ENCODE measurements at places on chromosomes 1 and 21.
A peak's percentile ranks its signal among the peaks of the same experiment; 100 is the strongest.

GRCh38 chr1:9417695-9418094 is 121.6 kb upstream of the SLC25A33 start:
- peak; percentile 71 for DNase-seq

DNA sequence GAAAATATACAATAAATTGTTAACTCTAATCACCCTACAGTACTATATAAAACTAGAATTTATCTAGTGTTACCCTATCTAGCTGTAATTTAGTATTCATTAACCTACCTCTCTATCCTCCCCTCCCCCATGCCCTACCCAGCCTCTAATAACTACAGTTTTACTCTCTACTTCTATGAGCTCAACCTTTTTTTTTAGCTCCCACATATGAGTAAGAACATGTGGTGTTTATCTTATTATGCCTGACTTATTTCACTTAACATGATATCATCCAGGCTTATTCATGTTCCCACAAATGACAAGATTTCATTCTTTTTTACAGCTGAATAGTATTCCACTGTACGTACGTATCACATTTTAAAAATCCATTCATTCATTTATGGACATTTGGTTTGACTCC is 46.0 kb upstream of the WARS2 start:
- DNase-seq, result no peak

GRCh38 chr1:232974971-232975370 is 24.6 kb downstream of the NTPCR start:
- no peak for DNase-seq

- DNase-seq, result no peak
Observed at GRCh38 chr1:59903141-59903754, 23.3 kb downstream of the CYP2J2 start.

DNA sequence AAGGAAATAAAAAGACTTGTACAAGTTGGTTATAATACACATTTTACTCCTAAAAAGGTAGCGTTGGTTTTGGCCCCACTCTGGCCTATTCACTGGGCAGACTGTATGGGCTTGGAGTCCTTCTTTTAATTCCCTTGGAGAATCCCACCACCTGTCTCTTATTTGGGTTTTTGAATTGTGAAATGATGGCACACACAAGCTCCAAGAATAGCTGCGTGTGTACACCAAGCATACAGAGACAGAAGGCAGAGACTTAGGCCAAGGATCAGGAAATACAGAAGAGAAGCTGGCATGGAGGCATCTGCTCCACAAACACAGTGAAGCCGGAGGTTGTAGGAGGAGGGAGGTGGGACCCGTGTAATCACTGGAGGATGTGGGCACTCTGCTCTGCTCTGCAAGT is 29.1 kb downstream of the DDR2 start:
- DNase-seq, result no peak

- no peak for DNase-seq
Observed at GRCh38 chr1:226034482-226034881, 28.0 kb upstream of the H3-3A start.

DNA sequence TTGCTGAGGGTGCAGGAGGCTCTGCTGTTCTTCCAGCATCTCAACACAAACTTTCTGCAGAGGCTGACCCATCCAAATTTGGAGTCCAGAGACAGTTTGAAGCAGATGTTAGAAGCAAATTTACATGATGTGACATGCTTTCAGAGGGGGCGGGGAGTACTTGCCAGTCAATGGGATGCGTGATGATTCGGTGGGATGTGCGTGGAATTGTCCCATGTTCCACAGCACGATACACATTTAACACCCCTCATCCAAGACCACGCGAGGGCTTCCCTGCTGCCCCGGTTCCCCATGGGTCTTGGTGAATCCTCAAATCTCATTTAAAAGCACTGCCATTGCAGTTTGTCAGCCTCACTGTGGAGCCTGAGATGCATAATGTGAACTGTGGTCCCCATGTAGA is 78.6 kb upstream of the TLR5 start:
- peak; percentile 19 for DNase-seq

DNA sequence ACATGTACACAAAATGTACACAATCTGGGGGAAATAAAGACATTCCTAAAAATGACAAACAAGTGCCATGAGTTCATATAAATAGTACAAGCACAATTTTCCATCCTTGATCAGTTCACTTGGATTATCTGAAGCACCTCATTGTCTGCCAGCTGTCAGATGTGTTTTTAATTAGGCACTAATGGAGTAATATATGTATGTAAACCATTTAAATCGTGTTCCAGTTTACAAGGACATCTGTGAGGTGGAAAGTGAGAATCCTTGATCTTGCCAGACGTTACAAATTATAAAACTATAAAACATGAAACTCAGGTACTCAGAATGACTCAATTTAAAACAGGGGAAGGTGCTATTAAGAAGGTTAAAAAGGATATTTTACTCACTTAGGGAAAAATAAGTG is 1312.2 kb downstream of the PLA2G4A start:
- no peak for DNase-seq

GRCh38 chr1:200346700-200347099 is 63.1 kb downstream of the ZNF281 start:
- DNase-seq, result no peak

GRCh38 chr1:155978325-155978972 is at the start of gene ARHGEF2:
ARHGEF2 (minus strand) TSS chr1:155978547; CDS start chr1:155978427, 120 bp downstream.
- peak; percentile 92 for DNase-seq

DNA sequence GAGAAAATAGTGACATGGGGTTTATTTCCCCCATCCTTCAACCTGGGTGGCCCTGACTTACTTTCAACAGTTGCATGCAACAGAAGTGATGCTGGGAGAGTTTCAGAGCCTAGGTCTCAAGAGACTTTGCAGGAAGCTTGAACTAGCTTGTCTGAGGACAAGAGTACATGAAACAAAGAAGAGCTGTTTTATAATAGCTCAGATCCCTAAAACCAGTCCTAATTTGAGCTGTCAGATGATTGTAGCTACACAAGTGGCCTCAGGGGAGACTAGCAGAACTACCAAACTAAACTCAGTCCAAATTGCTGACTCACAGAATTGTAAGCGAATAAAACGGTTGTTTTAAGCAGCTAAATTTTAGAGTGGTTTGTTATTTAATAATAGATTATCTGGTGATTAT is 17.1 kb downstream of the RC3H1 start:
- DNase-seq, result no peak

All from activated effector memory CD4-positive, alpha-beta T cell treated with anti-CD3 and anti-CD28 coated beads, Interleukin-2, amount 50 U/mL, for 16 hours (primary cell).